ENCODE measurements at places on chromosomes 6 and 20.

- H3K27ac ChIP-seq: no peak overlapping the region
- peaks cover 17% of the 10 kb centered on the region for H3K4me1 ChIP-seq
- no peaks in the 10 kb centered on the region for H3K36me3 ChIP-seq
- peaks cover 15% of the 10 kb centered on the region for H3K27me3 ChIP-seq
These were observed 32.6 kb upstream of the PCMTD2 start for GRCh38 chr20:64222851-64223525.

GRCh38 chr6:43945768-43946080 lies 175.7 kb downstream of the VEGFA start:
- no peak overlapping the region for H3K4me3 ChIP-seq
- peaks cover 18% of the 10 kb centered on the region for H3K27me3 ChIP-seq
- H3K27ac ChIP-seq: no peak overlapping the region
- H3K36me3 ChIP-seq: no peaks in the 10 kb centered on the region
- peak; percentile 1 for DNase-seq
- no peaks in the 10 kb centered on the region for H3K4me1 ChIP-seq

- no peaks in the 10 kb centered on the region for H3K27me3 ChIP-seq
- peak within 1 kb of the TSS; percentile 96 for H3K27ac ChIP-seq
- peak; percentile 95 for DNase-seq
- no peaks in the 10 kb centered on the region for H3K36me3 ChIP-seq
- peak within 1 kb of the TSS; percentile 99 for H3K4me3 ChIP-seq
These were observed at the start of gene HMGN3 for GRCh38 chr6:79234150-79235022. HMGN3 (minus strand) TSS chr6:79234682.

- H3K27ac ChIP-seq: no peak overlapping the region
- no peak for DNase-seq
- H3K4me3 ChIP-seq: no peak overlapping the region
- H3K36me3 ChIP-seq: no peaks in the 10 kb centered on the region
These were observed 1.4 kb downstream of the PDE10A start for GRCh38 chr6:165661664-165662025.

GRCh38 chr6:107959392-107959791 lies 1.4 kb upstream of the SEC63 start:
- no peak for DNase-seq
- H3K36me3 ChIP-seq: peaks cover 14% of the 10 kb centered on the region
- peak overlapping the region; percentile 100 for H3K4me3 ChIP-seq

DNA sequence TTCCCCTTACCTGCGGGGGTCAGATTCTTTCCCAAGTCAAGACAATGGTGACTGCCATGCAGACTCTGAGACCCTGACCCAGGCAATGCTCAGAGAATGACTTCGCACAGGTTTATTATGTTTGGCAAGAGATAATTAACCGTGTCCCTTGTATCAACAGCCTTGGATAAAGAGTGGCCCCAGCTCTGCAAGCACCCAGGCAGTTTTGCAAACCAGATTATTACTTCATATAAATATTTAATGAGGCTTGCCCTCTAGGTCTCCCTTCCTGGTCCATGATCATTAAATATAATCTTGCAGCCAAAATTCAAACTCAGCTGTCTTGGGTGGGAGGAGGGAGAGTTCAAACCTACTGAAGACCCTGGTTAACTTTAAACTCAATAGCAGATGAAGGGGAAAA lies 156.5 kb downstream of the ANKRD60 start:
- no peak overlapping the region for H3K4me3 ChIP-seq
- H3K4me1 ChIP-seq: peaks cover 9% of the 10 kb centered on the region
- peaks cover 16% of the 10 kb centered on the region for H3K27me3 ChIP-seq
- H3K27ac ChIP-seq: no peak overlapping the region
- H3K36me3 ChIP-seq: no peaks in the 10 kb centered on the region

- no peak overlapping the region for H3K27ac ChIP-seq
- no peaks in the 10 kb centered on the region for H3K36me3 ChIP-seq
- H3K4me1 ChIP-seq: no peaks in the 10 kb centered on the region
- no peak overlapping the region for H3K4me3 ChIP-seq
These were observed 15.4 kb downstream of the TMEM244 start for GRCh38 chr6:129845696-129846095.

DNA sequence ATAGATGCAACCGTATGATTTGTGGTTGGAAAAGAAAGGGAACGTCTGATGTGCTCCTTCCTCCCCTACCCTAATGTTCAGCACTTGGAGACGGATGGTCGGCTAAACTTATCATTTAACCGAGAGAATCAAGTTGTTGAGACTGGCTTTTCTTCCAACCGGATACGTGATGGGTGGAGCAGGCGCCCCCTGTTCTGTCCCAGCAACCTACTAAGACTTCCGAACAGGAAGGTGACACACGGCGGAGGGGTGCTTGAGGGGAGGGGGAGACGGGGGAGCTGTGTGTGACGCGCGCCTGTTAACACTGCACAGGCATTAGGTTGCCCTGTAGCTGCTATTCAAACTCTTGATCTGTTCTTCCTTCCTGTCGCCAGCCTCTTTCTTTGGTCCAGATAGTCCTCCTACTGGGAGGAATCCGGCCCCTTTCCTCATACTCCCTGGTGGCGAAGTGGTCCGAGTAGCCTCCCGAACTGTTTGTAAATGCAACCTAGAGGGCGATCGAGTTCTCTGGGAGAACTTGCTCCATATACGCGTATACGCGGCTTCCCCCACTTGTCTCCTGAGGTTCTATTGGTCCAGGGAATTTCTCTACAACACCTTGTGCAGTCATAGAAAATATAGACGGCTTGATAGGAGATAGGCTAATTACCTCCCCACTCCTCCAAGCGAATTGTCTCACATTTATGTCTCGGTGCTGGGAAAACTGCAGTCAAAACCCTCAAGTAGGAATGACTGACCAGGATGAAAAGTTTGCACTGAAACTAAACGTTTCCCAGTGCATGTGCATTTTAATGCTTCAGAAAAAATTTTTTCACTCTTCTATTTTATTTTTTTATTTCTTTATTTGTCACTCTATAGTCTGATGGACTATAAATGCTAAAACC lies 126.0 kb upstream of the SLC2A12 start:
- peaks cover 13% of the 10 kb centered on the region for H3K36me3 ChIP-seq
- peak; percentile 90 for DNase-seq
- H3K4me3 ChIP-seq: peak overlapping the region; percentile 86
- peak overlapping the region; percentile 92 for H3K27ac ChIP-seq
- H3K4me1 ChIP-seq: peaks cover 52% of the 10 kb centered on the region

DNA sequence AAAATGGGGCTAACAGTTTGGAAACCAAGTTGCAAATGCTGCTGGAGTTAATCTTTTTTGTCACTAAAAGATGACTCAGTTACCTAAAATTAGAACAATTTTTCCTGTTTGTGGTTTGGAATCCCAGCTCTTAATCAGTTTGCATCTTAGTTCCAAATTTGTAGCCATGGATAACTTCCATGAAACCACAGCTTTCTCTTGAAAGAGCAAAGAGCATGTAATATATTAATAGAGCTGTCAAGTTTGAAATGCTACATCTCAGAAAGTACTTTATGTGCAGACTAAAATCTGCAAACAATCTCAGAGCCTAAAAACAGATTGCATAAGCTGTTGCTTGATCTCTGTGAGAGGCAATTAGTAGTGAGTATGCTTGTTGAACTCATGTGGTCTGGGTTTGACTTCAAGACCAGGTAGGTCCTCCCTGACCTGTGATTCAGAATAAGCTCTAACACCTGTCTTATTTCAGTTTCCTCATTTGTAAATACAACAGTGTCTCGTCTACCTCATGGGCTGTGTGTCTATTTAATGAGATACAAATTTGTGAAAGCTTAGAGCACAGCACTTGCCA lies 23.5 kb downstream of the DHX35 start:
- H3K4me1 ChIP-seq: peaks cover 20% of the 10 kb centered on the region
- peaks cover 8% of the 10 kb centered on the region for H3K36me3 ChIP-seq
- no peaks in the 10 kb centered on the region for H3K27me3 ChIP-seq
- DNase-seq: no peak
- no peak overlapping the region for H3K27ac ChIP-seq

DNA sequence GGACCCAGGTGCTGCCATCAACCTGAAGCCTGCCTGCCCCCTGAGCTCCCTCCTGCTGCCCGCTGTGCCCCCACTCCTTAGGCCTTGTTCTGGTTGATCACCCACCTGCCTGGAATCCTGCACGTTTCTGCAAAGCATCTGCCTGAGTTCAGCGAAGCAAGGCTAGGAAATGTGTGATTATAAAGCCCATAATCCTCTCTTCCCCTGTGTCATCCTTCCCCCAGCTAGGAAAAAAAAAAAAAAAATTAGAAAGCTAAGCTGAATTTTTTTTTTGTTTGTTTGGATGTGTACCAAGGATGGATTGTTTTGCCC lies 93.2 kb downstream of the FOXA2 start:
- H3K4me3 ChIP-seq: no peak overlapping the region
- no peaks in the 10 kb centered on the region for H3K36me3 ChIP-seq
- no peak for DNase-seq
- H3K27me3 ChIP-seq: no peaks in the 10 kb centered on the region
- H3K27ac ChIP-seq: no peak overlapping the region
- no peaks in the 10 kb centered on the region for H3K4me1 ChIP-seq

DNA sequence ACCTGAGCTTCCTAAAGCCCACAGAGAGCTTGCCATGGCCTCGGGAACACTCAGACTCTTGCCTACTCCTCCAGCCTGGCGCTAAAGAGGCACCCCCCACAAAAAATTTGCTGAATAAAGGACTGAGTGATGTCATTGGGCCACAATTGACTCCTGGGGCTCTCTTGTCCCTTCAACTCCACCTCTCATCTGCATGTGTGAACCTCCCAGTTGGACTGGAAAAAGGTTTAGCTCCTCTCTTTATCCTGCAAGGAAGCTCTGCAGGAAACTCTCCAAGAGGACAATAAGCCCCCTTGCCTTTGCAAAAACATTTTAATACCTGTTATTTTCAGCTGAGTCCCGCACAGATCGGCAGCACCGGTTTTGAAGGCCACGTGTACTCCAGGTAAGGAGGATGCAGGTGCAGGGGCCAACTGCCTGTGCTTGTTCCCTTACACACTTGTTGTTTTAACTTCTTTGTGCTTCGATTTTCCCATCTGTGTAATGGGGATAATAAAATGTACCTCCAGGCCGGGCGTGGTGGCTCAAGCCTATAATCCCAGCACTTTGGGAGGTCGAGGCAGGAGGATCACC lies 107.3 kb downstream of the TFAP2C start:
- peaks cover 54% of the 10 kb centered on the region for H3K27me3 ChIP-seq
- H3K27ac ChIP-seq: no peak overlapping the region
- H3K4me3 ChIP-seq: no peak overlapping the region
- no peak for DNase-seq
- H3K4me1 ChIP-seq: no peaks in the 10 kb centered on the region

GRCh38 chr6:81787313-81788068 lies 35.0 kb upstream of the TENT5A start:
- no peaks in the 10 kb centered on the region for H3K4me1 ChIP-seq
- H3K4me3 ChIP-seq: no peak overlapping the region
- no peaks in the 10 kb centered on the region for H3K36me3 ChIP-seq
- DNase-seq: no peak
- no peak overlapping the region for H3K27ac ChIP-seq

- H3K4me3 ChIP-seq: no peak overlapping the region
- peaks cover 5% of the 10 kb centered on the region for H3K27me3 ChIP-seq
- no peak for DNase-seq
- no peaks in the 10 kb centered on the region for H3K4me1 ChIP-seq
These were observed 21.3 kb upstream of the UTRN start for GRCh38 chr6:144263786-144264185.

GRCh38 chr20:51159303-51159702 lies 136.4 kb upstream of the KCNG1 start:
- H3K27me3 ChIP-seq: peaks cover 29% of the 10 kb centered on the region
- no peaks in the 10 kb centered on the region for H3K4me1 ChIP-seq
- no peak overlapping the region for H3K4me3 ChIP-seq
- H3K36me3 ChIP-seq: no peaks in the 10 kb centered on the region
- no peak for DNase-seq

DNA sequence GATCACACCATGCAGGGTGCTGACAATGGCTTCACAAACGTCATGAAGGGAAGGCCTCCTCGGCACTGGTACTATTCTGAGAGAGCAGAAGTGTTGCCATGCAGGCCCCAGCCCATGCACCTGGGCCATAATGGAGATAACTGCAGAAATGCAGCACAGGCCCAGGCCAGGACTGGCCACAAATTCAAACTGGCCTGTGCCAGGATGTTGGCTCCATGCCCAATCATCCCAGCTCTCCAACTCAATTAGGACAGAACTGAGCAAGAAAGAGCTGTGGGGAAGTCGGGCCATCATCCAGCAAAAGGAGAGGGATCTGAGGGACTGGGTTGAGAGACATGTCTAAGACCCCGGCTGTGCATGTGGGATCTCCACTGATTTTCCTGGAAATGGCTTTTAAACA lies 48.9 kb upstream of the SYNDIG1 start:
- peaks cover 2% of the 10 kb centered on the region for H3K36me3 ChIP-seq
- H3K27me3 ChIP-seq: peaks cover 14% of the 10 kb centered on the region
- H3K27ac ChIP-seq: no peak overlapping the region

DNA sequence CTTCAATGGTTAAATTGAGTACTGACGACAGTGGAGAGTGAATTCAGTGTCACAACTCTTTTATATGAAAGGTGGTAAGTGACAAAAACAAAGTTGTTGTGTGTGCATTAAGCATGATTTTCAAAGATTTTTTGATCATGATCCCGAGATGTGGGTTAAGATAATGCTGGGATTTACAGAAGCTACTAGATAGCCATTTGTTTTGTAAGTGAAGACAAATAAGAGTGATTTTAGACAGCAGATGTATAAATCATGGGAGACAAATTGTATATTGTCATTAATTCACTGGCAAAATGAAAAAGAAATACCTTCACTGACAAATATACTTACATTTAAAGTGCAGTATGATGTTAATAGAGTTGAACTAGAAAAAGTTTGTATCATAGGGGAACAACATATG lies 6.1 kb downstream of the ADGRB3 start:
- H3K4me1 ChIP-seq: peaks cover 3% of the 10 kb centered on the region
- no peak overlapping the region for H3K4me3 ChIP-seq
- H3K36me3 ChIP-seq: no peaks in the 10 kb centered on the region
- no peak overlapping the region for H3K27ac ChIP-seq

DNA sequence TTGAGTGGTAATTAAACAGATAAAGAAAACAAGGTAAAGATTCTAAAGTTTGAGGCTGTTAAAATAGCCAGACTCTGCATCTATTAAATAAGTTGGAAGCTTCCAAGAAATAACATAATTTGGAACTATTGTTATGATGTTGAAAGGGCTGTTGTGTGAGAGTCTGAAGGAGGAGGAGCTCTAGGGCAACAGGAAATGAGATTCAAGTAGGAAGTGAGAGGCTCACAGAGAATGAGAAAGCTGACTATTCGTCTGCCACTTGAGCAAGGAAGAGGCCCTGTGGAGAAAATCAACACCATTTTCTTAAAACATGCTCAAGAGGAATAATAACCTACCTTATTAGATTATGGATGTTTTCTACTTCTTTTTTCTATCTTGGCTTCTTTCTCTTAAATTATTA lies 185.2 kb downstream of the SLC24A3 start:
- no peaks in the 10 kb centered on the region for H3K36me3 ChIP-seq
- H3K27ac ChIP-seq: no peak overlapping the region
- no peaks in the 10 kb centered on the region for H3K27me3 ChIP-seq
- no peak overlapping the region for H3K4me3 ChIP-seq
- DNase-seq: no peak
- no peaks in the 10 kb centered on the region for H3K4me1 ChIP-seq

DNA sequence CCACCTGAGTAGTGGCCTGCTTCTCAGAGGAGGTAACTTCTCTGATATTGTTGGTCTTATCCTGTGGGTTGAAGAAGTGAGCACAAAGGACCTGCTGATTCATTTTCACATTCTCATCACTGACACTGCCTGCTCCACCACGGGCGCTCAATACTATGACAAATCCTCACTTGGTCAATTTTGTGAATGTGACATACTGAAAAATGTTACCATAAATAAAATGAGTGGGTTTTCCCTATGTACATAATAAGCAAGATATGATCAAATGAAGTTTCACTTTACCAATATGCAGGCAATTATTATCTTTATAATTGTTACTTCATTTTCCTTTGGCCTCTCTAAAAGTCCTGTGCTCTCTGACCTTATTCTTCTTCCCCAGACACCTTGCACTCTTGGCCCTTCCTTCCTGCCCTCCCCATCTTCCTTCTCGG lies 71.5 kb upstream of the RIPOR2 start:
- peak overlapping the region; percentile 89 for H3K27ac ChIP-seq
- H3K4me1 ChIP-seq: peaks cover 98% of the 10 kb centered on the region
- H3K27me3 ChIP-seq: no peaks in the 10 kb centered on the region
- peaks cover 40% of the 10 kb centered on the region for H3K36me3 ChIP-seq
- DNase-seq: peak; percentile 48
- H3K4me3 ChIP-seq: peak overlapping the region; percentile 41
